Left ventricle myocardium superior (tissue), 1 donor: ENCODE measurements at places on chromosomes 12 and 14. TPM values are rescaled to one million over a fixed set of nuclear protein-coding genes. Genes with fewer than 3 reads are reported as not detected.

UBE2N gene
- total RNA-seq: 84.5 TPM

LRRK2 gene
- 7.3 TPM for total RNA-seq

GPR132 gene
- 1.3 TPM for total RNA-seq

HNF1A gene
- not detected for total RNA-seq

TMEM179 gene
- not detected for total RNA-seq

OR4K5 gene
- not detected for total RNA-seq

SMCO2 gene
- total RNA-seq: not detected

PIP4P1 gene
- 17.7 TPM for total RNA-seq

SLC2A14 gene
- not detected for total RNA-seq

ETFBKMT gene
- 7.9 TPM for total RNA-seq

SOX5 gene
- 4.0 TPM for total RNA-seq

KCNK13 gene
- total RNA-seq: 4.5 TPM

DNA sequence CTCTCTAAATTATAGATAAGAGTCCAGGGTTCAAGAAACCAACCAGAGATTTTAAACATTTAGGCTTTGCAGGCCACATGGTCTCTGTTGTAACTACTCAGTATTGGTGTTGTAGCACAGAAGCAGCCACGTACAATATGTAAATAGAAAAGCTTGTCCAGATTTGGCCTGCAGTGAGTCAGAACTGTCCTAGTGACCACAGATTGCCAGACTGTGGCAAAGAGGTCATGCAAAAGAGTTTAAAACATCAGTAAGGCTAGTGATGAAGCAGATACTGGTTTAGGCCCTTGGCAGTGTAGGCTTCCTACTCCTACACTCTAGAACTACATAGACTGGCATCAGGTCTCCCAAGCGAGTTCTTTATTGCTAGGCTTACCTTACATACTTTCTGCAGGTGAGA is 117.6 kb upstream of the GARIN6 start:
- DNase-seq: no peak

DNA sequence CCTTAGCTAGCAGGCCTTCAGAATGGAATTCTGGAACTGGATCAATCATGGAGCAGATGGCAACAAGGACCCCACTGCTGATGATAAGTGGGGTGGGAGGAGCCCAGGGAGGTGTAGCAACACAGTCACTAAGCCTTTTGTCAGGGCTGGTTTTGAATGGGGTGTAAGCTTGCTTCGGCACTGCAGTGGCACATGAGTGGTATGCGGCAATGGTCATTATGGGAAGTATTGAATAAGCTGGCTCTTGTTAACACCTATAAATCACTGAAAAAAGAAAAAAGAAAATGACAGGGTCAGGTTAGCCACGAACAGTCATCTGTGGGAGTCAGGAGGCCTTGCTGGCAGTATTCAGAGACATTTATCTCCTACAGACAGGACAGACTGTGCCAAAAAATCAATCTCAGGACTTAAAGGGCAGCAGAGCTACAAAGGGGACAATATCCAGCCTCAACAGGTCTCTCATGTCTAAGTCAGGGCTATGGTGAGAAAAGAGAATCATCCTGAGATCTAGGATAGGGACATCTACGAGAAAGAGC is 19.1 kb downstream of the CDKL1 start:
- DNase-seq: no peak

DNA sequence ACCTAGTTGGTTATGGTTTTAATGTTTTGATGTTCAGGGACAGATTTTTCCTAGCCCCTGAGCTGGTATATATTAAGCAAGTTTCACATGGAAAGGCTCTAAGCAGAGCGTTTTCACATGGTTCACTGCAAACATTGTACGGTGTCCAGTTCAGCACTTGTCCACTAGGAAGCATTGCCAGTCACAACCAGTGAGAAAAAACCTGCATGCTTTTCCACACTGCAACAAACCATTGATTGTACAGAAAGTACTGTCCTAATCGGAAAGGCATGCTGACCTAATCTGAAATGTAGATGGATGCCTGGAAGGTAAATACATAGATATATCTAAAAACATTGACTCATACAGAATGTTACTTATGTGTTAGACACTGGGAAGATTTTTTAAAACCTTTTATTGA is 25.0 kb upstream of the NPAS3 start:
- no peak for DNase-seq

DNA sequence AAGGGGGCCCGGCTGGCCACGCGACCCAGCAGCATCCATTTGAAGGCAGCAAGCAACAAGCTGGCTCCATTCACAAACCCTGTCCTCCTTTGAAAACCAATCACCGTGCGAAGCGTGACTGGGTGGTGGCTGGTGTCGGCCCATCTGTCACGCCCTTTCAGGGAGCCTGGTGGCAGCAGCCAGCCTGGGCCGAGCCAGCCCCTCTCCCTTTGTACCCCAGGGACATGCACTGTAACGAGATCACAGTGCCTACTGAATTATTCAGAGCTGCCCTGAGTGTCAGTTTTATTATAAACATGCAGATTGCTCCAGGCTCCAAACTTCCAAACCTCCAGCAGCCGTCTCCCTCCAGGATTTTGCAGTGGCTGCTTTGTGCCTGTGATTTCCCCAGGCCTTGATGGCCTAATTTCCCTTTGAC is 22.3 kb upstream of the CTDSP2 start:
- peak; percentile 56 for DNase-seq

DNA sequence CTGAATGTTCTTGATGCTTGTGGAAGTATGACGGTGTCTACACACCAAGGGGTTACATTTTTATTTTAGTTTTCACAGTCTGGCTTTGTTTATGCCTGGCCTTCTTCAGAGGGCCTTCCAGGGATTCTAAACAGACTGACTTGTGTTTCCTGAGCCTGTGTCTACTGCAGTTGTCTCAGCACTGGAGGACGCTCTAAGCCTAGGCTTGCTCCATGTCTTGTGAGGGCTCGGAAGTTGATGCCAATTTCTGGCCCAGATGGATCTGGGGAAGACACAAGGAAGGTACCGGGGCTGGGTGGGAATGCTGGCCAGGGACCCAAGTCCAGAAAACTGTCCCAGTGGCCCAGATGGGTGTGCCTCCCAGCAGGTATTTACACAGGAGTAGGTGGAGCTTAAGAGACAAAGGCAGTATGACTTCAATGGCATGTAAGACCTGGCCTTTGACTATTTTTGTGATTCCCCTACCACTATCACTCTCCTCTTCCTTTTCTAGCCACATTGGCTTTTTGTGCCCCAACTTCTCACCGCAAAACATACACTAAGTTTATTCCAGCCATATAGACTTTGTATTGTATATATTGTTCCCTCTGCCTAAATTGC is 56.9 kb downstream of the GPR137C start:
- DNase-seq: no peak

- no peak for DNase-seq
Observed at GRCh38 chr12:53803194-53803593, 51.4 kb upstream of the CISTR start.

- DNase-seq: no peak
Observed at GRCh38 chr12:124949779-124950728, 35.6 kb upstream of the UBC start.

GRCh38 chr12:13094367-13094766 is 9.1 kb downstream of the GSG1 start:
- no peak for DNase-seq

DNA sequence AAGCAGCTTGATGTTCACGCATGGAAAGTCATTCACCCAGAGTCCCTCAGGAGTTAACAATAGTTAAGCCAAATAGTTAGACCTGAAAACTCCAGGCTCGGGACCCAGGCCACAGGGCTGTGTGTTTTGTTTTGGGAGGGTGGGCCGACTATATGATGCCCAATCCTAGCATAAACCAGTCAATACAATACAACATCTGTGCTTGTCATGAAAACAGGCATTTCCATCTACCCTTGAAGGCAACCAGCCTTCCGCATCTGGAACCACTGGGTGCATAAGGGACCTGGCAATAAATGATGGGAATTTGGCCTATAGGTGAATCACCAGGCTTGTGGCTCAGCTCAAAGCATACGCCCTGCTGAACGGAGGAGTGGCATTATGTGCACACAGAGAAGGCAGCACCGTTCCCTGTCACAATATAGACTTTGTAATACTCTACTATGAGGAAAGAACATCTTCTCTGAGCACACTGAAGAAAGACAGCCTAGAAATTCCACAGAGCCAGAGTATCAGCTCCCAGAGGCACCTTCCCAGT is 91.0 kb upstream of the FOXN3 start:
- DNase-seq: no peak

- no peak for DNase-seq
Observed at GRCh38 chr14:75445963-75446362, 18.1 kb downstream of the JDP2 start.

- DNase-seq: no peak
Observed at GRCh38 chr14:71852181-71852580, 80.0 kb upstream of the RGS6 start.

DNA sequence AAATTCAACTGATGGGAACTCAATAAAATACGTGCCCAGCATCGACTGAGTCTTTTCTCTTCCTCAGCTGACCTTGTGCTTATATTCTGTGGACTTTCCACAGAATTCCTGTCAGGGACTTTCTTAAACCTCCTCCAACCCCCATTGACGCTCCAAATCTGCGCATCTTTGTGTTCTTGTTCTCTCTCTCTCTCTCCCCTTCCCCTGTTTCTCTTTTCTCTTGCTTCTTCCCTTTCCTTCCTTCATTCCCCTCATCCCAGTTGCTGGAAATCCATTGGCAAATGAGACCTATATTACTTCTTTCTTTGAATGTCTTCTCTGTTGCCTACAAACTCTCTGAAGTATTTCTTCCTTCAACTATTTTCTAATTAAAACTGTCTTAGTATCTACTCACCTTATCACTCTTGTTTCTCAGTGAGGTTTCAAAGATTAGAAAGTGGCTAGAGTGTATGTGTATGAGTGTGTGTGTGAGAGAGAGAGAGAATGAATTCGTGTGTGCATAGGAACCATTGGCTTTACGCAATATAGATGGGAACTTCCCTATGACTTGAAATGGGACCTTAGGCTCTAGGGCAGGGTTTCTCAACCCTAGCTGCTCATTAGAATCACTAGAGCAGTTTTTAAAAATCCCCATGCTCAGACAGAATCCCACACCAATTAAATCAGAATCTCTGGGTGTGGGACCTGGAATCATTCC is 41.8 kb upstream of the DHRS7 start:
- no peak for DNase-seq

- DNase-seq: no peak
Observed at GRCh38 chr12:127803545-127803944, 463.4 kb upstream of the TMEM132C start.

DNA sequence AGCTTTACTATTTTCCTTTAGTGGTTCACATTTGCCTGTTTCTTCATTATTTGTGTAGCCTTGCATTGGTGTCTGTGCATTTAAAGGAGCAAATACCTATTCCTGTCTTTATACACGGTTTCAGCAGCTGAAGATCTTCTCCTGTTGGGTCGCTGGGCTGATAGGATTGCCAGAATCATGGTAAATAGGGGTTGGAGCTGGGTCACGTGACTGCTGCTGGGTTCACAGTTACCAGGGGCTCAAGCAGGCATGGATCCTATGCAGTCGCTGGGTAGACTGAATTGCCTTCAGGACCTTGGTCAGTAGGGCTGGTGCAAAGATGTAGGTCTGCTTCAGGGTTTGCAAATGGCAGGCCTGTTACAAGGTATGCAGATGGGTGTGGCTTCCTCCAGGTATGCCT is 398.4 kb downstream of the RPS29 start:
- DNase-seq: no peak

DNA sequence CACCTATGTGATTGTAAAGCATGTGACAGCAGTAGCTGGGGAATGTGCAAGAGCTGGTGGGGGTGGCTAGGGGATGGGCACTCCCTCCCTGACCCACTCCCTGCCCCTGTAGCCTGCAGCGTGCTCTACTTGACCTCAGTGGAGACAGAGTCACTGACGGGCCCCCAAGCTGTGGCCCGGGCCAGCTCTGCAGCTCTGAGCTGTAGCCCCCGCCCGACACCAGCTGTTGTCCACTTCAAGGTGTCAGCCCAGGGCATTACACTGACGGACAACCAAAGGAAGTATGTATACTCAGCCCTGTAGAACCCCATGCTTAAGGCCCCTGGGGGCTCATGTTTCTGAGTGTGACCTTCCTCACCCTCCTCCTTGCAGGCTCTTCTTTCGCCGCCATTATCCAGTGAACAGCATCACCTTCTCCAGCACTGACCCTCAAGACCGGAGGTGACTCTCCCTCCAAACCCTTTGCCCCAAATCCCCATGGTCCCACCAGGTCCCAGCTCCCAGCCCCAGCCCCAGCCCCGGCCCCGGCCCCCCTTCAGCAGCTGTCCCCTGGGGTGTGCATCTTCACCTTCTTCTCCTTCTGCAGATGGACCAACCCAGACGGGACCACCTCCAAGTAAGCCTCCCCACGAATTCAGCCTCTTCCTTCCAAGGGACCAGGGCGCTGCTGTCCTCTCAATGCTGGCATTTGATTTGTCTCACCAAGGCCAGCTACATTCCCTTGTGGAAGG is 13.3 kb downstream of the TNS2 start:
- DNase-seq: peak; percentile 33

DNA sequence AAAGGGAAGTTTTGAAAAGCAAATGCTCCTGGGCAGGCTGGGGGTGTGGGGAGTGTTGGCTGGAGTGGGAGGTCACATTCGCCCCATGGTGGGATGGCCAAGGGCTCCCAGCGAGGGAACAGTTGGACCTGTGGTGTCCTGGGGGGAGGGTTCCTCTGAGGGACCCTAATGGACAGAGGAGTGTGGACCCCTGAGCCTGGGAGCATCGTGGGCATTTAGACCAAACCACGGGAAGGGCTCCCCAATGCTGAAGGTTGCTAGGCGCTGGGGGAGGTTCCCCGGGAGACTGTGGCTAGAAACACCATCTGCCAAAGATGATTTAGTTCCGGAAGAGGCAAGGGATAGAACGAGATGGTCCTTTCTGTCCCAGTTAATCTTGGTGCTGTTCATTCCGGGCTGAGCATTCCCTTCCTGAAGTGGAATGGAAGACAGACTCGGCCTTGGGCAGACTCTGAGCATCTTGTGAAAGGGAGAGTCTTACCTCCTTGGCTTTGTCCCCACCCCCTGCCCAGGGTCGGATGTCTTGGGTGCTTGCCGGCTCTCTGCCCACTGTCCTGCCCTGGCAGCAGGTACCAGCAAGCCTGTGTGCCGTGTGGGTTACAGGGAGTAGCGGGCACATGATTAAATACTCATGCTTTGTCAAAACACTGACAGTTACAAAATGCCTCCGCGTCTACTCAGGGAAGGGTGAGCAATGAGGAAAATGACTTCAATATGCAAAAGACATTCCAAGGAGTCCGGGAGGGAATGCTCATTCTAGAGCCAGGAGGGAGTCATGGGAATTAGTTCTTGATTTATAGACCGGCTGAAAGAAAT is 215.9 kb downstream of the CACNA1C start:
- no peak for DNase-seq

DNA sequence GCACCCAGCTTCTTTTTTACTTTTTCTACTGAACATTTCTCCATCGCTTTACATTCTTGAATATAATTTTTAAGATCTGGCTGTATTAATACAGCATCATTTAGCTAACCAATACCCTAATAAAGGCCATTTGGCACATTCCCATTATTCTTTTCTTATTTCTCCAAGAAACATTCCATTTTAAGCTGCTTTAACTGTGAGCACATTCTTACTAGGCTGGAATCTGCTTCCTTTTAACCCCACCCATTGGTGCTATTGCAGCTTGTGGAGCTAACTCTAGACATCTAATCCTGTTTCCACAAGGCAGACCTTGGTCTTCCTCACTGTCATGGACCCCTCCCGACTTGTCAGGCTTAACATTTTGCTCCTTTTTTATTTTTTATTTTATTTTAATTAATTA is 15.2 kb downstream of the CALM1 start:
- no peak for DNase-seq

GRCh38 chr14:88572117-88572516 is 9.3 kb downstream of the ZC3H14 start:
- no peak for DNase-seq
